ENCODE measurements at places on chromosomes 3 and 15.

DNA sequence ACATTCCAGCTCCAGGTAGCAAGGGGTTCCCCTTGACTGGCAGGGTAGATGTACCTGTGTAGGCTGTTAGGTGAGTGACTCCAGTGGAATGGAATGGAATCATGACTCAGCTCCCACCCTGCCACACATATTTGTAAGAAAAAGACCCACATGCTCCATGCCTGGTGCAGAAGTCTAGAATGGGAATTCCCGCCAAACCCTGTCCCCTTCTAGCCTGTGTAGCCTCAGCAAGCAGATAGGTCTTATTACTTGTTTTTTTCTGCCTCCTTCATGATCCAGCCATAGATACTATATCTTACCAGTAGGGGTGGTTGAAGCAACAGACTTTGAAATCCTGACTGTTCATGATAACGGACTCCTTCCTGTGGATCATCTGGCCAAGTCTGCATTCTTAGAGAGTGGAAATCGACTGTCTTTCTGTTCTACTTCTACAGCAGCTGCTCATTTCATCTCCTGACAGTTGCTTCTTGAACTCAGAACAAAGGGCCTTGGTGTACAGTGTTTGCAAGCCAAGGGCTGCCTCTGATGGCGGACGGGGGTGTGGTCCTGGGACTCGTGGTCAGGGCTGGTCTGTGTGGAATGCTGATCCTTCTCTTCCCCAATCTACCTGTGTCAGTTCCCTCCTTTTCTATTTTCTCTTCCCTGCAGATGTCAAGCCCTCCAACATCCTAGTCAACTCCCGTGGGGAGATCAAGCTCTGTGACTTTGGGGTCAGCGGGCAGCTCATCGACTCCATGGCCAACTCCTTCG is 16.3 kb downstream of the SNAPC5 start:
- DNase-seq = no peak

GRCh38 chr15:99999282-100000070 is 266.2 kb upstream of the LYSMD4 start:
- DNase-seq = no peak

DNA sequence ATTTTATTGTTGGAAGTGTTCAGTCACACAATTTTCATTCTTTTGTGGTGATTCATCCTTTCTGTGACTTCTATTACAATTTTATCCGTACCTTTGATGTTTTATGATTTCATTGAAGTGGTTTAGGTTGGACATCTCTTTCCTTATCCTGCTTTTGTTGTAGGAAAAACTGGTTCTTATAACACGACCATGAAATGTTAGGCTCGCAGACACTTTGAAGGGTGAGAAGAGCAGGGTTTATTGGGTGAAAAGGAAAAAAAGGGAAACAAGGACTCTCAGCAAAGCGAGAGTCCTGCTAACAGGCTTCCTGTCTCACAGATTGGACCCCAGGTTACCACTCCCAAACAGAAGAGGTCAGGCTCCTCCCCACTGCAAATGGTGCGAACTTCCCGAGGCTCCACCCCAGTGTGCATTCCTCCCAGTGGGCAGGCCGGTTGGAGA is 257.4 kb downstream of the STXBP5L start:
- DNase-seq = no peak

- DNase-seq = peak; percentile 42
Measured at GRCh38 chr15:74826364-74826819, at the start of gene CPLX3. Gene CPLX3 (plus strand): TSS chr15:74826627. CDS start chr15:74826704, 77 bp downstream.

DNA sequence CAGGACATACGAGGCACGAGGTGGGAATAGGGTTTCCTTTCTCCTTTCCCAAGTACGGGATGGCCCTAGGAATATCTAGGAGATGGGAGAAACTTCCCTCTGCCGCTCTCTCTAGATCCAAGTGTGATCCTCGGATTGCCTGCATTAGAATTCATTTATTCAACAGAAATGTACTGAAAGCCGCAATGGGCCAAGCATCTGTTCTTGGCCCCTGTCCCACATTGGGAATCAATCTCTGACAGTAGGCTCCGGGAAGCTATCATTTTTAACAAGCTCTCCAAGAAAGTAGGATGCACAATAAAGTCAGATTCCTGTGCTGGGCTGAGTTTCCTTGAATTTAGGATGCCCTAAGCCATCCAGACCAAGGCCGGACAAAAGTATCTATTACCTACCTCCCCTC is 37.2 kb upstream of the CA12 start:
- no peak for DNase-seq

DNA sequence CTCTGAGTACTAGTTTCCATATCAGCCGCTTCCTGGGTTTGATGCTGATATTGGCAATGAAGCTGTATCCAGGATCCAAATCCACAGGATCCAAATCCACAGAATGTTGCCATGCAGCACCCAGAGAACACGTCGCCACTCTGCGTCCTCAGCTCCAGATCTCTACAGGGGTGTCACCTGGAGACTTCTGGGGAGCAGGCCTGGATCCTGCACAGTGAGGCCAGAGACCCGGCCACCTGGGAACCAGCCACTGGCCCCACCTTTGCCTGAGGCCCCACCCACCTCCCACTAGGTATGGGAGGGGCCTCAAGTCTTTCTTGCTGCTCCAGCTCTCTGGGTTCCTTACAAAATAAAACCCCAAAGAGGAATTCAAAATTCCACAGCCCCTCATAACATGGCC is 123.9 kb downstream of the LRRK1 start:
- no peak for DNase-seq

- DNase-seq = no peak
Measured at GRCh38 chr3:121976727-121977126, 45.3 kb downstream of the ILDR1 start.

DNA sequence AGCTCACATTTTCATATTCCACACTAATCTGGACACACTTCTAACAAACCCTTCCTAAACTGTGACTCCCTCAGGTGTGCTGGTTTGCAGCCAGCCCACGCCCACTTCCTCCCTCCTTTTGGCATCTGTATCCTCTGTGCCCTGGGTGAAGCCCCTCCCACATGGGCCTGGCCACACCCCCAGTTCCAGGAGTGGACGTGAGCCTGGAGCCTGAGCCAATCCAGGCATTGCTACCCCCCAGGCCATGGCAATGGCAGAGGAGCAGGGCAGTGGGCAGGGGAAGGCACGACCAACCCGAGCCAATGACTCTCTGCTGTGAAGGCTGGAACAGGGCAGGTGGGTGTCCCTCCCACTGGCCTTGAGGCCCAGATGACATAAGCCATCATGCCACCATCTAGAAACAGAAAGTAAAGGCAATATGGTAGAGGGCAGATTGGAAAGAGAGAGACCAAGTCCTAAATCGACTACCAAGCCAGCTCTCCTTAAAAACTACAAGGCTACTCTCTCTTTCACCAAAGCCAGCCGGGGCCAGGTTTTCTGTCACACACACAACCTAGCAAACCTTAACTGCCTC is 18.6 kb downstream of the FAM174B start:
- DNase-seq = no peak

GRCh38 chr15:63818191-63818590 is 15.6 kb downstream of the HERC1 start:
- DNase-seq = no peak

- DNase-seq = no peak
Measured at GRCh38 chr3:149417174-149417573, 39.7 kb upstream of the TM4SF1 start.

Data from activated CD8-positive, alpha-beta memory T cell treated with anti-CD3 and anti-CD28 coated beads, Interleukin-2, amount 50 U/mL, for 4 hours (primary cell).